ENCODE measurements at places on chromosomes 4 and X.

DNA sequence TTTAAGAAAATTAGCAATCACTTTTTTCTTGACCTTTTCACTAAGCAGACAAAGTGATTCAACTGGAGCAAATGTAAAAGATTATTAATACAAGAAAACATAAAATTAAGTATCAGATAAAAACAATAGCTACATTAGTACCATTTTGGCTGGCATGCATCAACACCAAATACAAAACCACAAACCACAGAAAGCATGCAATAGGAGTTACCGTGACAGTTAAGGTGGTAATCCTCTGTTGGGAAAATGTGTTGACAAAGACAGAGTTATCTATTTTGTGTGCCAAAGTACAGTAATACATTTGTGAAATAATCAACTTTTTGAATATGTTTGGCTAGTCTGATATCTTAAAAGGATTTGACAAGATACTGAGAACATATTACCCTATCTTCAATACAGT lies 89.8 kb upstream of the ETNPPL start:
- DNase-seq, result no peak

DNA sequence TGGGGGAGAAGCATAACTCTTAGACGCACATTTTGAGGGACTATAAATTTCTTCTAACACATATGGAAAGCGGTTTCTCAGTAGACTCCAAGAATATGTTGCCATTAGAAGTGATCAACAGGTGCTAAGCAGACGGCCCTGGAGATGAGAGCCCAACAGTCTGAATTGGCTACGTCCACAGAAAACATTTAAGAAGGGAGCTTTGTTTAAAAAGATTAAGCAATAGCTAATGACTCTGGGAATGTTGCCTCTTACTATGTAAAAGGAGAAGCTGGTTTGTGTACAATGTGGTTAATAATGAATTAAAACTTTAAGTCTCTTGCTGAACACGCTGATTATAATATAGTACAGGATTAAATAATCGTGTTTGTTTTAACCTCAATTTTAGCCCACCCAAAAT lies 399.5 kb downstream of the SMARCA1 start:
- no peak for DNase-seq

GRCh38 chr4:109424093-109424841 lies 9.3 kb upstream of the SEC24B start:
- no peak for DNase-seq

GRCh38 chrX:120365968-120366367 lies 4.1 kb downstream of the ATP1B4 start:
- DNase-seq, result no peak

DNA sequence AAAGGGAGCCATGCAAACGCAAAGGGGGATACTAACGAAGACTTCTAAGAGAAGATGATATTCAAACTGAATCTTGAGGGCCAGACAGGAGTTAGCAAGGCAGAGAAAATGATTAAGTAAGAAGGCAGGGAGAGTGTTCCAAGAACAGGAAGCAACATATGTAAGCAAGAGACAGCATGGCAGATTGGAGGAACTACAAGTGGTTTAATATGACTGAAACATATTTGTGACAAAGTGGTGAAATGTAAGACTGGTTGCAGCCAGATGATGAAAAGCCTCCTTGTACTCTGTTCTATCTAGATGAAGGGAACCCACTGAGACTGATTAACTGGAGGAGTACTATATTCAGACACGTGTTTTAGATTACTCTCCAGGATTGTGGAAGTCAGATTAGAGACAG lies 116.6 kb upstream of the DIAPH2 start:
- no peak for DNase-seq

DNA sequence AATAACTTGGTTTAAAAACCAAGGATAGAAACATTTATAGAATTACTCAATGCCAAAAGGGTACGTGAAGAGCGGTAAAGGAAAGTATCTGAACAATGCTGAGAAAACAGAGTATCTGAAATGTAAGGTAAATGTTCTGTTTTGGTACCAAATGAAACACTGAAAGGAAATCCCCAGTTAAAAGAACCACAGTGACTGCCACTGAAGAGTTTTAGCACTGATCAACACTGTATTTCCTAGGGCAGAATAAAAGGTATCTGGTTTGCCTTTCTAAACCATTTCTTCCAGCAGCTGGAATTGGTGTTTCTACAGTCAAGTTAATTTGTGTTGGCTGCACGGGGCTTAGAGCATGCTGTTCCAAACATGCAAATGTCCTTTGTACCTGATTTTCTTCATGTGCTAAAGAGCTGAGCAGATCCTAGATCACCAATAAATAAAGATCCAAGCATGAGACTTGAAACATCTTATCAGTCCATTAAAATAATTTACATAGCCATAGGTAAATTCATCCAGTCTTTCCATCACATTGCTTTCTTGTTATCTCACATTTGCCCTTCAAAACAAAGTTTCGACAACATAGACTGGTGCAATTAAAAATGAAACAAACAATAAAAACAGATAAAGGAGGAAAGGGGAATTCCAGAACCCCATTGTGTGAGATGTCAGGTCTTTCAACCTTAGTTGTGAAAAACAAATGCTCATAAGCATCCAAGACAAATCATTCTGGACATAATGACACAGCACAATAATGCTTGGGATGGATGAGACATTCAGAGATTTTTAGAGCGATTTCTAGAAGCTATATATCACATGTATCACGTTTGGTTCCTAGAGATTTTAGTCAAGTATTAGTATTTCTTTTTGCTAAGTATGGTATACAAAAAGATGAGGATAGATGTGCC lies 38.6 kb downstream of the MFAP3L start:
- no peak for DNase-seq

- DNase-seq, result no peak
Observed at GRCh38 chr4:76492055-76492454, 57.0 kb downstream of the SHROOM3 start.

GRCh38 chr4:58962424-58962823 lies 1852.2 kb upstream of the IGFBP7 start:
- no peak for DNase-seq

- DNase-seq, result peak; percentile 21
Observed at GRCh38 chrX:37685381-37686359, at the start of gene XK. Gene XK (plus strand): TSS chrX:37685791. CDS start chrX:37685962, 171 bp downstream.

DNA sequence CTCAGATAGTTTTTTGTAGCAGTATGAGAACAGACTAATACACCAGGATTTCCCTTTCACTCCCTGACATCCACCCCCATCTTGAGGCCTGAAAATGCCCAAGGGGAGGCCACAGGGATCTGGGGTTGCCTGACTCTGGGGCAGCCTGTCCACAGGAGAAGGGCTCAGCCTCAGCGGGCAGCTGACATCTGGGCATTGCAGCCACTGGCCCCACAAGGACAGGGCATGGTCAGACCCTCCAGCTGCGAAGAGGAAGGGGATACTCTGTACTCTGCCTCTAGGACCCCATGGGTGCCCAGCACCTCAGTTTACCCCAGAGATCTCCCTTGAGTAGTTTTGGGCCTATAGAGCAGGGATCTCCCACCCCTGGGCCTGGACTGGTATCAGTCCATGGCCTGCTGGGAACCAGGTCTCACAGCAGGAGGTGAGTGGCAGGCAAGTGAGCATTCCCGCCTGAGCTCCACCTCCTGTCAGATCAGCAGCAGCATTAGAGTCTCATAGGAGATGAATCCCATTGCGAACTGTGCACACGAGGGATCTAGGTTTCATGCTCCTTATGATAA lies 138.9 kb downstream of the HMX1 start:
- no peak for DNase-seq

DNA sequence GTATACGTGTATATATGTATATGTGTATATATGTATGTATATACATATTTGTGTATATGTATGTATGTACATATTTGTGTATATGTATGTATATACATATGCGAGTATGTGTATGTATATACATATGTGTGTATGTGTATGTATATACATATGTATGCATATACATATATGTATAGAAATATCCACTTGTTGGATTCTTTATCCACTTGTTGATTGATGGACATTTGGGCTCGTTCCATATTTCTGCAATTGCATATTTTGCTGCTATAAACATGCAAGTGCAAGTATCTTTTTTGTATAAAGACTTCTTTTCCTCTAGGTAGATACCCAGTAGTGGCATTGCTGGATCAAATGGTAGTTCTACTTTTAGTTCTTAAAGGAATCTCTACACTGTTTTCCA lies 25.5 kb upstream of the NHSL2 start:
- no peak for DNase-seq

GRCh38 chr4:117328333-117328732 lies 243.0 kb upstream of the TRAM1L1 start:
- DNase-seq, result no peak

DNA sequence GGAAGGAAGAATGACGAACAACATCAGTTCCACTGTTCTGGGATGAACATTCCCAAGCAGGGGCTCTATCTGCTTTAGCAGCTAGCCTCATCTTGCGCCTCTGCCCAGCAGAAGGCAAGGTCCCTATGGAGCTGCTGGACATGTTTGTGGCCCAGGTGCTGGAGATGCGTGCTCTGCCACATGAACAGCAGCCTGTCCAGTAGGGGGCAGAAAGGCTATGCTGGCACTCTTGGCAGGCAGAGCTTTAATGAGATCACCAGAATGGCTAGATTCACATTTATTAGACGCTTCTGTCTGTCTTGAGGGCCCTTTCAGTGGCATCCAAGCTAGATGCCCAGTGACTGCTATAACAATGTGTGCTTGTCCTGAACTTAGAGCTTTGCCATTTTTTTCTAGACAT lies 1826.0 kb downstream of the STIM2 start:
- peak; percentile 33 for DNase-seq

DNA sequence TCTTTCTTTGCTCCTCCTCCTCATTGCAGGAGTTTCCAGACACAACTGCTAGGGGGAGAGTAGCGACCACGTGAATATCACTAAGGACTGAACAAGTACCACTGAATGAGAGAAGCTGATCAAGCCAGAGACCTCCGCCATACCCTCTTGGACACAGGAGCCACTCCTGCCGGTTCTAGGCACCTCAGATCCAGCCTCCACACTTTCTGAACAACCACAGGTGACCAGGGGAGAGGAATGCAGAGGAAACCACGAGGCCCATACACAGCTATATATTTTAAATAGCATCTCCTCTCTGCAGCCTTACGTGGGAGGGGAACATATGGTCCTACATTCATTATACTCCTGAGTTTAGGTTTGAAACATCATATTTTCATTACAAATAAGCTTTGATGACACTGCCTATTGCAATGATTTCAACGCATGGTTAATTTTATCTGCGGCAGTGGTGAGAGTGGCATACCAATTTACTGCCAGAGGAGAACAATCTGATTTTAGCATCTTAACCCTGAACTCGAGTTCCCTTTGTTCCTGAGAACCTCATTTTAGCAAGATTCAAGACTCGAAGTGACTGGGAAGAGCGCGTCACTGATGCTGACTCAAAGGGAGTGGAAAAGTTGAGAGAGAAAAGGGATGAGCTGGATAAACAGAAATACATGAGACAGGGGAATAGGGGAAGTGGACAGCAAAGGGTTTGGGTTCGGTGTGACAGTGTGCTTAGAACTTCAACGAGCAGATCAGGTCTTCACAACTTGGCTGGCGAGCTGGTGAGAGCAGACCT lies 231.7 kb upstream of the PPARGC1A start:
- no peak for DNase-seq

- DNase-seq, result no peak
Observed at GRCh38 chr4:113790478-113790877, 28.9 kb upstream of the CAMK2D start.

DNA sequence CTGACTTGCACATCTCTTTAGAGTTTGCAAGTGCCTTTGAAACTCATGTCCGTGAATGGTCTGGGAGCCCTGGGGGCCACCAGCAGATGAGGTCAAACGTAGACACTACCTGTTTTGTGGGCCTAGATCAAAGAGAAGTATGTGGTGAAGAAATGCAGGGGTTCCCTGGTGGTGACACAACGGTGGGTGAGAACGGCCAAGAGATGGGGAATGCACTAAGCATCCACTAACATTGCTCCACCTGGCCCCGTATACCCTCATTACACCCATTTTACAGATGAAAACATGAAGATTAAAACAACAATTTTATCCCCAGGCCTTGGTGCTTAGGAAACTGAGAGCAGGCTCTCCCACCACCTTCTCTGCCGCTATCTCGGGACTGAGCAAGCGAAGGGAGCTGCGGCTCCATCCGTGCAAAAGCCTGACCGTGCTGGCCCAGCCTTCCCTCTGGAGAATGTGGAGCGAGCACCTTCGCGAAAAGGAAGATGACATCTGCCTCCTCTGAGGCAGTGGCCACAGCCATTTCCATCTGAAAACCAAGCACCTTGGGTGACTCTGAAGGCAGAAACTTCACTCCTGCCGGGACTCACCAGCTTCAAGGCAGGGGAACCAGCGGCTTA lies 91.9 kb downstream of the EVC2 start:
- DNase-seq, result no peak

- DNase-seq, result no peak
Observed at GRCh38 chr4:8373973-8374545, 66.5 kb downstream of the ACOX3 start.

GRCh38 chr4:173152104-173152503 lies 16.5 kb upstream of the GALNT7 start:
- DNase-seq, result no peak

DNA sequence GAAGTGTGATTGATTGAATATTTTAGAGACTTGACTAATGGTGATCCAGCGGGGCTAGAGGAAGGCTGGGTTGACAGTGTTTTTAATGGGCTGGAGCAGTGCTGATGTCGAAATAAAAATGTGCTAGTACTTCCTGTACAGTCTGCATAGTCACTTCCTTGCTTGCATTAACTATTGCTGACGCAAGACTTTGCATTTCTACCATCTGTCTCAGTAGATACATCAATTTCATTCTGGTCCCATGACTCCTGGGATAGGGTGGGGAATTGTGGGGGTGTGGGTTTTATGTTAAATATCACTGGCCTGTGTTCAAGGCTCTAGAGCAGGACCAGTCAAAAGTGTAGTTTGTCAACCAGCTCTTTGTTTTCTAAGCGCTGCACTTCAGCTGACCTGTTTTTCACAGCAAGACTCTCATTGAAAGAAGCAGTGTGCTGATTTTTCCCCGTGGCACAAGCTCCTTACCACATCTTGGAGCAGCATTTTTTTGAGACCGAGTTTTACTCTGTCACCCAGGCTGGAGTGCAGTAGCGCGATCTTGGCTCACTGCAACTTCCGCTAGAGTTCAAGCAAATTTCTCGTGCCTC lies 35.2 kb upstream of the PHEX start:
- peak; percentile 83 for DNase-seq

DNA sequence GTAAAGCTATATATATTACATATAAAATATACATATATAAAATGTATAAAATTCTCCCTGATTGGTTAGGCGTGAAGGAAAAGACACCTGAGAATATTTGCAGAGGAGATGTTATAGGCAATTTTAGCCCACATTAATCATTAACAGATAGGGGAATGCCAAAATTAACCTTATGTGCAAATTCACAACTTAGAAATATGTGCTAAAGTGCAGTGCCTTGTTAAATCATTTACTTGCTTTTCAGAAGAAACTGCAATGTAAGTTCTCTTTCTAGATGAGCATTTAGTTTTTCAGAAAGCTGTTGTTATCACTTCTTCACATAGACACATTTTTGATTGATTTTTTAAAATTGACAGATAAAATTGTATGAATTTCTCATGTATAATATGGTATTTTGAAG lies 5.6 kb downstream of the TASL start:
- no peak for DNase-seq

- peak; percentile 21 for DNase-seq
Observed at GRCh38 chr4:55545151-55545550, 1.6 kb downstream of the CLOCK start.

- DNase-seq, result no peak
Observed at GRCh38 chr4:79184476-79184875, 141.4 kb downstream of the NAA11 start.

All from fibroblast of pulmonary artery (primary cell).